ENCODE measurements at places on chromosomes 11 and 22.

GRCh38 chr11:106088896-106089295, 11.4 kb downstream of the AASDHPPT start:
- DNase-seq, result no peak

DNA sequence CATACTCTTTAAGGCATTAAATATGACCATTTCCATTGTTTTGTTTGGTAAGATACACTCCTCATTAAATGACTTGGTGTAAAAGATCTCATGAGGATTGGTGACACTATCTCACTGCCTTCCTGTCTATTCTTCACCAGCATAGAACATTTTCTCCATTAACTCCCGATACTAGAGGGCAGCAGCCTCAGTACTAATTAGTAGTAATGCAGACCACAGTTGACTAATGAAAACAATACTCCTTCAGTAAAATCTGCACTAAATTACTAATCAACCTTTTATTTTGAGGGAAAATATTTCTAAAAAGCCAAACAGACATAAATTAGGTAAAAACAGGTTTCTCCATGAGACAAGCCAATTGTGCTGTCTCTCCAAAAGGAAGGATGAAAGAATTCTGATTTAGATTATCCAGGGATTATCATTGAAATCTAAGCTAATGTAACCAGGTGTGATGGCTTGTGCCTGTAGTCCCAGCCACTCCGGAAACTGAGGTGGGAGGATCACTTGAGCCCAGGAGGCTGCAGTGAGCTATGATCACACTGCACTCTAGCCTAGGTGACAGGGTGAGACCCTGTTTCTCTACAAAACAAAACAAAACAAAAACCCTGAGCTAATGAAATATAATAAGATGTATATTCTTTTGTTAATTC, 9.4 kb downstream of the PGM2L1 start:
- peak; percentile 27 for DNase-seq

DNA sequence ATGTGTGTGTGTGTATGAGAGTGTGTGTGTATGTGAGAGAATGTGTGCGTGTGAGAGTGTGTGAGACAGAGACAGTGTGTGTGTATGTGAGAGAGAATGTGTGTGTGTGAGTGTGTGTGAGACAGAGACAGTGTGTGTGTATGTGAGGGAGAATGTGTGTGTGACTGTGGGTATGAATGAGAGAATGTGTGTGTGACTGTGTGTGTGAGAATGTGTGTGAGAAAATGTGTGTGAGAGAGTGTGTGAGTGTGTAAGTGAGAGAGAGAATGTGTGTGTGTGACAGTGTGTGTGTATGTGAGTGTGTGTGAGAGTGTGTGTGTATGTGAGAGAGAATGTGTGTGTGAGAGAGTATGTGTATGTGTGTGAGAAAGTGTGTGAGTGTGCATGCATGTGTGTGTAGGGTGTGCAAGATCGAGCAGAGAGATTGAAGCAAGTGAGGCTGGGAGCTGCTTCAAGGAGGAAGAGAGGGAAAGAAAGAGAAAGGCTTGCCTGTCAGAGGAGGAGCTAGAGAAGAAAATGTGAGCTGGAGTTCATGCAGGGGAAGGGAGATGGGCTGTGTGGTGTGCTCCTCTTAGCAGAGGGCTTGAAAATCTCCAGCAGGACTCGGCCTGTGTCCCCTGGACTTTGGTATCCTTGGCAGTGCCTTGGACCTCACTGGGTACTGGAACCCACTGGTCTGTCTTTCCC, 27.7 kb upstream of the TP53I11 start:
- DNase-seq, result no peak

GRCh38 chr11:116114198-116114651, 610.0 kb upstream of the CADM1 start:
- DNase-seq, result no peak

GRCh38 chr11:80155412-80156017, 714.7 kb upstream of the TENM4 start:
- DNase-seq, result no peak

GRCh38 chr22:46084943-46085827, 65.1 kb upstream of the PPARA start:
- DNase-seq, result no peak

DNA sequence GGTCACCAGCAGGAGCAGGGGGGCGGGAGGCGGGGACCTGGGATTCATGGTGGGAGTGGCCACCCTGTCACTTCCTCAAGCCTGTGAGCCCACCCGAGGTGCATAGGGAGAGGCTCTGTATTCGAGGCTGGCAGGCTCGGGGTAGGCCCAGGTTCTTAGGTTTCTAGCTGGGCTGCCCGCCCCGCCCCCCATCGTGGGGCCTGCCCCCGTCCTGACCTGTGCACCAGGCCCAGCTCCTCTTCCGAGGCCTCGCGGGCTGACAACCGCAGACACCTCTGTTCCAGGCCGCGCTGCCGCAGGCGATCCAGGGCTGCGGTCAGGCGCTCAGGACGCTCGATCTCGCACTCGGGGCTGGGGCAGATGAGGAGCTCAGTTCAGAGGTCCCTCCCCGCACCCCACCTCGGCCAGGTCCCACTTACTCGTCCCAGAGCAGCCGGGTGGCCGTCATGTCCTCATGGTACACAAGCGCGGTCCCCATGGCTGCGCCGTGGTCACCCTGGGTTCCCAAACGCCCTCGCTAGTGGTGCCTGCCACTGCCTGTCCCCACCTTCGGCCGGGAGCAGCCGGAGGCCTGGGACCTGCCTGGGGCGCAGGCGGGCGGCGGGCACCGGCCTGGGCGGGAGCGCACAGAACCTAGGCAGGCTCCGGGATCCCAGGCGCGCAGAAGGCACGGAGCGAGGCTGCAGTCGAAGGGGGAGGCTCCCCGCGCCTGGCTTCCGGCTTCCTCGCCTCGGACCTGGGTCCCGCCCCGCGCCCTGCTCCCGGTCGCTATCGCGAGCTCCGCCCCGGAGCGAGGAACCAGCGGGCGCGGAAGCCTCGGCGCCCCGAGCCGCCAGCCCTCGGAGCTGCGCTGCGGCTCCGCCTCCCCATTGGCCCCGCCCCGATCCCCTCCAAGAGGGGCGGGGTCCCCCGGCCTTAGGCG, at the start of gene HDAC10:
TSS of gene HDAC10 (minus strand) at position 711 of the 922 bp plus-strand sequence. CDS start at position 478, 233 bp downstream.
- no peak for DNase-seq

- DNase-seq, result no peak
Measured at GRCh38 chr11:45929486-45930030, 7.1 kb downstream of the LARGE2 start.
